ENCODE measurements at places on chromosomes 5 and 9.
A peak's percentile ranks its signal among the peaks of the same experiment; 100 is the strongest.

DNA sequence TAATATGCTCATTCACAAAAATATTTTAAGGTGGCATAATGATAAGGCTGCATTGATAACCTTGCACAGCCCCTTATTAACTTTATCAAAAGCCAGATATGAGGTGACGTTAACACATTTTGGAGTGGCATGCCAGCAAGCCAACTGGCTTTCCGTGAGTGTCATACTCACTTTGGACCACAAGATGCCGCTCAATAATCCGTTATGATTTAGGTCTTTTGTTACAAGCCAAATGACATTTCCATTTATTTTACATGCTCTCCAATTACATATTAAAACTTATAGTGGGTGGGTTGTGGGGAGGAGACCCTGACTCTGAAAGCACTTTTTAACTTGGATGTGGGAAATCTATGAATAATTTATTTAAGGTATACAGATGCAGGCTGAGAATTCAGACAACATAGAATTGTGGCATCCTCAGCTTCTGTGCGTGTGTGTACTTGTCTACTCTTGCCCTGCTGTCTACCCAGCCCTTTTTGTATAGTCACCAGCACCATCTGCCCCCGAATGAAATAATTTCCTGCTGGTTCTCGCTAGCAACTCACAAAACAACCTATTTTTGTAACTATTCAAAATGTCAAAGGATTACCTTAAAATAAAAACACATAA is 305.1 kb downstream of the PSAT1 start:
- DNase-seq, result peak; percentile 69

- DNase-seq, result no peak
These were observed 54.1 kb downstream of the FAT2 start for GRCh38 chr5:151537044-151537443.

DNA sequence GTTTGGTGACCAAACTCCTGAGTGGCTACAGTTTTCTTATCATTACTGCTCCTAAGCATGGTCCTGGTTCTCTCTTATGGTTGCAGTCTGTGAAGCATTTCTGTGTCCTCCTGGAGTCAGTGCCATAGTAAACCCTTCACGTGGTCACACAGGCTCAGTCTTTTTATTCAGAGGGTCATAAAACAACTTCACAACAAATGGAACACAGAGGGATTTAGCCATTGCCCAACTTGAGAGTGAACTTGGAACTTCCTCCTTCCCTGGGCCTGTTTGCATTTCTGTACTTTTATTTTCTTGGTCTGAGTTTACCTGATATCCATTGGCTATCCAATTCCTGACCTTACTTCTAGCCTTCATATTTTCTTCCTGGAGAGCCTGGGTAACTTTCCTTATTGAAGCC is 144.9 kb downstream of the CCDC192 start:
- no peak for DNase-seq

DNA sequence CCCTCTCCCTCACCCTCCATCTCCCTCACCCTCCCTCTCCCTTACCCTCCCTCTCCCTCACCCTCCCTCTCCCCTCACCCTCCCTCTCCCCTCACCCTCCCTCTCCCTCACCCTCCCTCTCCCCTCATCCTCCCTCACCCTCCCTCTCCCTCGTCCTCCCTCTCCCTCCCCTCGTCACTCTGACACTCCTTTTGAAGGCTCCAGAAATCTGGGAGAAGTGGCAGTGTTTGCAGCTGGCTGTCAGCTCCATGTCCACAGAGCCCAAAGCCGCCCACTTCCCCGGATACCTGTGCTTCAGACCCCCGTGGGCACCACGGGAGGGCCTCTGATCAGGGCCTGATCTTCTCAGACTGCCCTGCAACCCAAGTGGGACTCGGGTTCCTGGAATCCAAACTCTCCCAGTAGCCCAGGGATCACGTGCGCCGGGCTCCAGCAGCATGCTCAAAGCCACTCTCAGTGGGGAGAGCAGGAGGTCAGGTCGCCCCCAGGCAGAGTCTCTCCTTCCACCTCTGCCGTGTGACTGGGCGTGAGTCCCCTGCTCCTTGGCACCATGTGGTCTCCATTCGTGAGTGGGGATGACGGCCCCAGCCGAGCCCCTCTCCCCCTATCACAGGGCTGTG is 33.1 kb downstream of the DBH start:
- DNase-seq, result no peak

- no peak for DNase-seq
These were observed 28.3 kb upstream of the GAS1 start for GRCh38 chr9:86975606-86976005.

DNA sequence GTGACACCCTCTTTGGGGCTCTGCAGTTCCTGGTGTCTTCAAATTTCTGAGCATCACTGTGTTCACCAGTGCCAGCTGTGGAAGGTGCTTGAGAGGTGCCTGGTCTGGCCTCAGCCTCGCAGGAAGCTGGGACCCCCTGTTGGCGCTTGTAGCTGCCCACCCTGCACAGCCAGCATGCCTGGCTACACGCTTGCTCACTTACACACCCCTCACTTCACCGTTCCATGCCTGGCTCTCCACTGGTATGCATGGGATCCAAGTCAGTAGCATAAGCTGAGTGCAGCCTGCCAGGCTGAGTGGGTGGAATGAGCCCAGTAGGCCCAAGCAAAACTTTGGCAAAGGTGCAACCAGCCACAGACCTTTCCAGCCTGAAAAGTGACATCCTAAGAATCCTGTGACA is 801.4 kb upstream of the PTPRD start:
- no peak for DNase-seq

- no peak for DNase-seq
These were observed 24.4 kb downstream of the SKIC3 start for GRCh38 chr5:95530416-95530815.

- DNase-seq, result peak; percentile 87
These were observed 58.0 kb downstream of the SLC22A5 start for GRCh38 chr5:132427281-132428146.

DNA sequence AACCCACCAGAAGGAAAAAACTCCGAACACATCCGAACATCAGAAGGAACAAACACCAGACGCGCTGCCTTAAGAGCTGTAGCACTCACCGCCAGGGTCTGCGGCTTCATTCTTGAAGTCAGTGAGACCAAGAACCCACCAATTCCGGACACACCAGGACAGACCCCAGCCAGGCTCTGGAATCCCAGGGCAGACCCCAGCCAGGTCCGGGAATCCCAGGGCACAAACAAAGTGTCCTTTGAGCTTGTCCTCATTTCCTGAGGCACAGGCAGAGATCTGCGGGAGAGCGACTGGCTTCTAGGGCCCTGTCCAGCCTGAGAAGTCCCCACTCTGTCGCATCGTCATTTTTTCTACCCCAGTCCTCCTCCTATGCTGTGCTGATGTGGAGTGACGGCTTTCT is 461.1 kb downstream of the ACTL7B start:
- no peak for DNase-seq

DNA sequence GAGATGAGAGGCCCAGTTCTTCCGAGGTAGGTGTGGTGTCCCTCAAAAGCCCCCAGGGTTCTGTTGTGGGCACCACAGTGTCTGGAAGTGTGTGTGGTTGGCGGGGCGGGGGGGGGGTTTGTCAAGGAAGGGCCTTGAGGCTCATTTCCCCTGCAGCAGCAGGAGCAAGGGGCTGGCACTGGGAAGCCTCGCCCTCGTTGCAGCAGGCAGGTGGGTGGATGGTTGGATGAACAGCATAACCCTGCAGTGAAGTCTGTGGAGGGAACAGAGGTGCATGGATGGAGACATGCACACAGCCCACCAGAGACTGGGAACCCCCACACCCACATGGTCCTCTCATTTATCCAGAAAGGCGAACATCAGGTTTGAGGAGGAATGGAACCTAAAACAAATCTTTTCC is 2.0 kb upstream of the SPATA31E1 start:
- DNase-seq, result no peak

DNA sequence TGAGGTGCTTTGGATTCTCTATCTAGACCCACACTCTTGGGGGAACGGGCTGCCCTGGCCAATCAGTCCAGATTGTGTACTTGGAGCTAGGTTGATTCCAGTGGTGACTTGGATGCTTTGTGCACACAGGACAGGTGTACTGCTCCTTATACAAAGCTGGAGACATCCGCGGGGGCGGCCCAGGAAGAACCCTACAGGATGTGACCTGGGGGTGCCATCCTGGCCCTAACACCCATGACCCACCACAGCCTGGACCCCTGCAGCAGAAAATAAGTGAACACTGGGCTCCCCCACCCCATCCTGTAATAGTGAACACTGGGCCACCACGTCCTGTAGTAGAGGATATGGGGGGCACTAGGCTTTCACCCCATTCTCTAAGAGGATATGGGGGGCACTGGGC is 12.1 kb upstream of the PLEKHG4B start:
- DNase-seq, result no peak

DNA sequence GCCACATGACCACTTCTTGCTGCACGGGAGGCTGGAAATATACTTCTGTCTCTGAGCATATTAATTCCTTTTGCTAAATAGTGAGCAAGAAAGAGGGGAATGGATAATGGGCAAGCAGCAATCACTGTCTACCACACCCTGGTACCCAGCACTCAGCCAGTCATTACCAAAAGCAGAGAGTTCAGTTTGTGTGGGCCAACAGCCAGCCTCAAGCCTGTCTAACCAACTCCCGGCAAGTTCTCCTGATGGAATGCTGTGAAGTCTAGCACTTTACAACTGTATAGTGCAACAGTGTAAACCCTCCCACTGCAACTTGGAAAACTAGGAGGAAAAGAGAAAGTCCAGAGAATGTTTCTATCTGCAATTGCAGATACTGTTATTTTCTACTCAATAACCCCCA is 47.8 kb downstream of the PLK2 start:
- no peak for DNase-seq

- no peak for DNase-seq
These were observed 188.0 kb upstream of the PIK3R1 start for GRCh38 chr5:68027519-68027918.

GRCh38 chr5:14669975-14670374 is 5.5 kb downstream of the OTULIN start:
- no peak for DNase-seq

DNA sequence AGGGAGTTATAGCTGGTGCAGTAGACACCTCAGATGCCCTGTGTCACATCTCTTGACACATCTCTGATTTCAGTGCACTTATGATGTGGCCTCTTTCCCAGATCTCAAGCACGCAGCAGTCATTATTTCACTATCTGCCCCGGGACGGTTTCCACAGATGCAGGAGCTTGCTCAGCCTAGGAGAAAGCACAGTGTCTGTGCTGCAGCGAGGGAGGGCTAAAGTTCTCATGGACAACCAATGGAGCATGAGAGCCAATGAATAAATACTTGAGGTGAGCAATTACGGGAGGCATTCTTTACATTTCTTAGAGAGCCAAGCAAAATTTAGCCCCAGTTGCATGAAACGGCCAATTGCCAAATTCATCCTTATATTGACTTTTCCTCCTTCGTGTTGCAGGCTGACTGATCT is 7.4 kb upstream of the MOB3B start:
- DNase-seq, result no peak

GRCh38 chr5:164652276-164652660 is 1146.8 kb downstream of the MAT2B start:
- DNase-seq, result no peak

GRCh38 chr5:44574678-44575077 is 185.5 kb upstream of the FGF10 start:
- DNase-seq, result no peak

Data from NCI-H510A treated with DMSO at 0.1 percent for 48 hours (cell line).